AG10803 (cell line): ENCODE measurements at places on chromosomes 7 and 10.

DNA sequence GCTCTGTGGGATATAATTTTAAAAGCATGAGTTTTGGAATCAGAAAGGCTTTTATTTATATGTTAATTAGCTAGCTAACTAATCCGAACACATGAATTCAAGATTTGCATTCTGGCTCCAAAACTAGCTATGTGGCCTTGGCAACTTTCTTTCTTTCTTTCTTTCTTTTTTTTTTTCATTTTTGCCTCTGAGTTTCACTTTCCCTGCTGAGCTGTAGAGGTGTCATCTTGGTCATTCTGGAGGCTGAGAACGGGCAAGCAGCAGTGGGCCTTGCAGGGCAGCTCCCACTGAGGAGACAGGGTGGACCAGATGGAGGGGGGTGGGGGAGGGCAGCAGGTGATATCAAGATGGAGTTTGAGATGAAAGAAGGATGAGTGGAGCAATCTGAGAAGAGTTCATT, 24.8 kb upstream of the SFMBT2 start:
- no peak for DNase-seq

GRCh38 chr7:102395592-102395872, 631 bp upstream of the PRKRIP1 start:
- DNase-seq: no peak

DNA sequence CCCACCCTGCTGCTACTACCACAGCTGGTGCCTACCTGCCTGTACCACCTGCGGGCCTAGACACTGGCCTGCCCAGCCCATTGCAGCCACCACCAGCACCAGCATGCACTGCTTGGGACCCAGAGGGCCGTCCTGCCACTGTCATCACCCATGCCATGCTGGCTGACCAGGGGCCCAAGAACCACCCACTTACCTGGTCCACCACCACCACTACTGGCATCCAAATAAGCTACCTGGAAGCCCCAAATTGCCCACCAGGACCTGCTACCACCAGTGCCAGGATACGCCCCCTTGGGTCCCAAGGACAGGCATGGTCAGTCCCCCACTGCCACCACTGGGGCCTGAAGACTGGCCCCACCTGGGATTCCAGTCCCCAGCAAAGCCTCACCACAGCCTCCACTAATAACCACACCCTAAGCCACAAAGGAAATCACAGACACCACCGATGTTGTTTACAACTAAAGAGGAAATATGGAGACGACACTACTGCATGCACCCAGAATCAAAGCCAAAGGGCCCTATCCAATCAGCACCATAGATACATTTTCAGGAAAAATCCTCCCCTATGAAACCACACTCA, 70.5 kb upstream of the DIP2C start:
- DNase-seq: no peak

DNA sequence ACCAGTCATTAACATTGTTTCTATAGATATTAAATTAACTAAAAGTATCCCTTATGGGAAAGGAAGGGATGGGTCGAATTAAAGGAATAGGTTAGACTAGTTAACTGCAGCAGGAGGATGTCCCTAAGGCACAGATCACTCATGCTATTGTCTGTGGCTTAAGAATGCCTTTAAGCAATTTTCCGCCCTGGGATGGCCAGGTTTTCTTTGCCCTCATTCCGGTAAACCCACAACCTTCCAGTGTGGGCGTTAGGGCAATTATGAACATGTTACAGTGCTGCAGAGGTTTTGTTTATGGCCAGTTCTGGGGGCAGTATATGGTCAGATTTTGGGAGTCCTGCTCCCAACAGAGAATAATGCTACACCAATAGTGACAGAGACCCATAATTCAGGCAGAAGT, 139.3 kb upstream of the CDK13 start:
- DNase-seq: no peak

- no peak for DNase-seq
Observed at GRCh38 chr7:142001163-142001874, 5.6 kb downstream of the MGAM start.

DNA sequence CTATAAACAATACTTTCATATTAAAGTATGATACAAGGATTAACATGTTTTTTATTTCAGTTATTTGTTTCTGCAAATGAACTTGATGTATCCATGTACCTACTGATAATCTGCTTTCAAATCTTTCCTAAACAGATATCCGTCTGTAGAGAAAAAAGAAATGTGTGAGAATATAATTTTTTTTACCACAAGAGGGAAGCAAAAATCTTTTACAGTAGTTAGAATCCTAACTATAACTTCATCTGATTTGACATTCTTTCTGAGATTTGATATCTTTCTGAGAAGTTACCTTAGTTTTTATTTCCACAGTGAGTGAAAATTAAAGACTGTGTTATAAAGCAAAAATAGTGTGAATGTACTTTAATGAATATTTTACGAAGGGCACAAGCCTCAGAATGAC, 203.9 kb upstream of the PCLO start:
- DNase-seq: no peak

- no peak for DNase-seq
Observed at GRCh38 chr7:68542831-68543230, 1055.4 kb upstream of the AUTS2 start.

DNA sequence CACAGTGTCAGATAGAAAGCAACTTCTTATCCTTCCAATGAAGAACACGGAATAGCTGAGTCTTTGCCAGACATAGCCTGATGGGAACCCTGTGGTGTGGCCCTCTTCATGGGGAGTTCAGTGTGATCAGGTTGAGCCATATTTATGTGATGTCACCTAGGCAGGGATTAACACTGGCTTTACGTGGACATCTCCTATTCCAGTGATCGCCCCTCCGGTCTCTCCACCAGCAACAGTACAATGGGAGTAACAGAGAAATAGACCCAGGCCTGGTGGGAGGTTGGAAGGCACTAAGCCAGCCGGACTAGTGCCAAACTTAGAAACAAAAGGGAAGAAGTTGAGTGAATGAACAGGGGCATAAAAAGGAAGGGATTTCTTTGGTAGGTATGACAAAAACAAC, 358.1 kb downstream of the PRPF18 start:
- no peak for DNase-seq

- no peak for DNase-seq
Observed at GRCh38 chr7:106537119-106537518, 123.8 kb downstream of the CCDC71L start.

DNA sequence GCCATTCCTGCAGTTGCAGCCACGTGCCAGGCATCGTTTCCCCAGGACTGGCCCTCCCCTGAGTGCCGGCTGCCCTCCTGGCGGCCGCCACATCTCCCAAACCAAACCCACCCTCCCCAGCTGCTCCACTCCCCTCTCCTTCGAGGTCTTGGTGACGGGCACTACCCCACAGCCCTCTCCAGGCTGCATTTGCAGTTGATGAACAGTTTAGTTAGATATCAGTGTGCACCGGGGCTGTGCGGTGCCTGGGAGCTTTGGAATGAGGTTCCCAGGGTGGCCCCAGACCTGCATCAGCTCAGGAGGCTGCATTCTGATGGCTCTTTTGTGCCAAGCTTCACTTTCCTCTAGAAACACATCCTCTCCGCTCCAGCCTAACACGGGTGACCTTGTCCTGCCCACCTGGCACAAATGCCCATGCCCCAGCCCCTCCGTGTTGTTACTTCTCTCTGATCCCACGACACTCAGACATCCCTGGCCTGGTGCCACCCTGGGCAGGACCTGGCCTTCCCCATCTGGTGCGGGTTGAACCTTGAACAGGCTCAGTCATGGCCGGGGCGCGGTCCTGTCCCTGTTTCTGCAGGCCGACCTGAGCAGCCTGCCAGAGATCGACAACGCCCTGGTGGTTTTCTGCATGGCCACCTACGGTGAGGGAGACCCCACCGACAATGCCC, 14.5 kb downstream of the TMEM120A start:
- no peak for DNase-seq
